Epithelial cell of esophagus (primary cell): ENCODE measurements at places on chromosomes 11 and 22.
A peak's percentile ranks its signal among the peaks of the same experiment; 100 is the strongest.

DNA sequence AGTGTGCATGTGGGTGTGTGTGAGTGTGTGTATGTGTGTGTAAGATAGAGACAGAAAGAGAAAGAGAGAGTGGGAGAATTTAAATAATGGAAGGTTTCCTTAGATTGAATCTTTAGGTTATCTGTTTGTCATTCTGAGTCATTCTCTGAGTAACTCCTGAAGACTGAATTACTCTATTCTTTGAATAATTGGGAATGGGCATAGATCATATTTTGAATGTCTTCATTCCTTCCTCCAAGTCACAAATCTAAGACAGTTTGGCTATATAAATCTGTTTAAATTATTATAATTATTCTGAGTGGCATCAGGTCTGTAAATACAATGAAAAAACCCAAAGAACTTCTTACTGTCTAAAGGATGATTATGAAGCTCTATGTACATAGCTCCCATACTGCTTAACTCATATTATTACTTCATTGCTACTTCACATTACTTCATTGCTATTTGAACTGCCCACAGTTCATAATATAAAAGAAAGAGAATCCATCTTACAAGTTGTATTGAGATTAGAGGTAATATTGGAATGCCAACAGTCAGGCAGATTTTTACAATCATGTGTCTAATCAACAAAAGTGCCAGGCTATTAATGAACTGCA, 346.6 kb upstream of the CCDC179 start:
- peak; percentile 43 for DNase-seq

GRCh38 chr11:69394869-69395246, 86.6 kb upstream of the LINC01488 start:
- DNase-seq, result no peak

GRCh38 chr22:24059121-24059520, 48.0 kb downstream of the CABIN1 start:
- peak; percentile 48 for DNase-seq

- DNase-seq, result no peak
Observed at GRCh38 chr11:15641271-15642045, 526.7 kb downstream of the INSC start.

GRCh38 chr11:93542811-93543229, 371 bp downstream of the SMCO4 start:
- no peak for DNase-seq

- peak; percentile 79 for DNase-seq
Observed at GRCh38 chr11:129992161-129992944, 10.3 kb downstream of the PRDM10 start.

DNA sequence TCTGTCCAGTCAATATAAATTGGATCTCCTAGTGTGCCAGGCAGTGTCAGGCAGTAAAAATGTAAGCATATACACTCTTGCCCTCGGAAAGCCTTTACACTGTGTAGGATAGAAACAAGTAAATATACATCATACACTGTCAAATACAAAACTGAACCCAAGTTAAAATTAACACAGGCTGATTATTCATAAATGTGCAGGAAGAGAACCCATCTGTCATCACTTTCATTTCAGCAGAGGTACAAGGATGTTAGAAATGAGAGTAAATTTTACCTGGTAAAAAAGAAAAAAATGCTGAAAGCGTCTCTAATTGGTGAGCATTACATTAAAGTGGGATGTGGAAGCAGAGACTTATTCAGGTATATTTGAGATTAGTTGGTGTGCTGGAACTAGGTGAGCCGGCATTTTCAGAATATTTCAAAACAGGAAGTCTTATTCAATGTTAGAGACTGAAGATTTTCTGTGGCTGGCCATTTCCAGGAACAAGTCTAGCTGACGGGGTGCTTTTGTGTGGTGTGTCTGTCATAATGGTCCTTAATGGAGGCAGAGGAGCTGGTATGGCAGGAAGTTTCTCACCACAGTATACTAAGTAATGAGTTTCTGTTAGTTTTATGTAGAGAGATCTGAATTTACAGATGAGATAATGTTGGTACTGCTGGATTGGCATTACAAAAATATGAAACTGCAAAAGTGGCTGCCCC, 192.6 kb downstream of the CASP12 start:
- peak; percentile 73 for DNase-seq

GRCh38 chr22:28927630-28928029, 44.3 kb downstream of the ZNRF3 start:
- DNase-seq, result no peak

GRCh38 chr11:73200256-73200655, 17.8 kb upstream of the P2RY2 start:
- DNase-seq, result peak; percentile 55

GRCh38 chr11:96257036-96257435, 86.0 kb downstream of the MAML2 start:
- no peak for DNase-seq

DNA sequence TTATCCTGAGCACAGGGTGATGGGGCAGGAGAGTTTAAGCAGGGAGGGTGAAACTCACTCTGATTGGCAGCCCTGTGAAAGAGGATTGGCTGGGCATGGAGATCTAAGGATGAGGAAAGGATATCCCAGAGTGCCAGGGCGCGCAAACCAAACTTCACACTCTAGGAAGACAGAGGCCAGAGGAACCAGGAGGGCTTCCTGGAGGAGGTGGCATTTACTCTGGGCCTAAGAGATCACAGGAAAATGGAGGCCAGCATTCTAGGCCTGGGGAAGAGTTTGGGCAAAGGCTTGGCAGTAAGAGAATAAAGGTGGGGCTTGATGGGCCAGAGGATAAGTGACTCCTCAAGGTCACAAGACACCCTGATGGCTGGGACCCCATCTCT, 377 bp upstream of the NCF4 start:
- DNase-seq, result no peak

- DNase-seq, result no peak
Observed at GRCh38 chr11:114276077-114276476, 20.1 kb upstream of the NNMT start.

DNA sequence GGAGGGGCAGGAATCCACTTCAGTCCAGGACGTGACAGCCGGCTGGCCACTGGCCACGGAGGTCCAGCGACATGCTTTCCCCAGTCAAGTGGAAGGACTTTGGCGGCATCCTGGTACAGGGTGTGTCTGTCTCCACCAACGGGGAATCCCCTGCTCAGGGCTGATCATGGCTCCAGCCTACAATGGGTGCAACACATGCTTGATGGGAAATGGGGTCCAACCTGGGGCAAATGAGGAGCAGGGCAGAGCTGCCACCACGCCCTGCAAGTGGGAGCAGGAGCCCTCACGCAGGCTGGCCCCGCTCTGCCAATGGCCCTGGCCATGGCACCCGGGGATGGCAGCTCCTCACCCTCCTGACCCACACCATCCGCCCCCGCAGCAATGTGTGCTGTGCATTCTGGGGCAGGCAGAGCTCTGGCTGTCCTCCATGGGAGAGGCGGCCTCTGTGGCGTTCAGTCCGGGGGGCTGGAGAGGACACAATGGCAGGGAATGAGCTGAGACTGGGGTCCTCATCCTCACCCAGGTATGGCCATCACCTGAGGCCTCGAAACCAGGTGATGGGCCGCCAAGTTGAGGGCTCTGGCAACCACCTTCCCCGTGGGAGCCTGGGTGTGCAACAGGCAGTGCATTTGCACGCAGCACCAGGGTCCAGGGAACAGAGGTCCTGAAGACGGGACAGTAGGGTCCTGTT, 5.8 kb upstream of the SEPTIN5 start:
- no peak for DNase-seq

GRCh38 chr11:13923182-13923581, 39.3 kb upstream of the SPON1 start:
- DNase-seq, result no peak

- DNase-seq, result peak; percentile 98
Observed at GRCh38 chr11:94851864-94852636, 83.9 kb downstream of the AMOTL1 start.

DNA sequence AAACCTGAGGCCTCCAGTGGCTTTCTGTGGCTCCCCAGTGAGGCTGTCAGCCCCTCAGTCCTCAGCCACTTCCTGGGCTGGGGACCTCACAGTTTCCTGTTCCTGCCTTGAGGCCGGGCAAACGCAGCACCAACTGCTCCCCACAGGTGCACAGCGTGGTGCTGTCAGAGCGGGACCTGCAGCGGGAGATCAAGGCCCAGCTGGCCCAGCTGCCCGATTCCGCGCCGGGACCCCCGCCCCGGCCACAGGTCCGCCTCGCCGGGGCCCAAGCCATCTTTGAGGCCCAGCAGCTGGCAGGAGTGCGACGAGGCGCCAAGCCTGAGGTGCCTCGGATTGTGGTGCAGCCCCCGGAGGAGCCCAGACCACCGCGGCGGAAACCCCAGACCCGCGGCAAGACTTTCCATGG, 5.4 kb downstream of the TBC1D10C start:
- no peak for DNase-seq

GRCh38 chr11:101668236-101668635, 84.4 kb upstream of the TRPC6 start:
- DNase-seq, result no peak

- DNase-seq, result no peak
Observed at GRCh38 chr22:31340765-31341247, 5.3 kb downstream of the PATZ1 start.

- no peak for DNase-seq
Observed at GRCh38 chr11:23398052-23398451, 537.8 kb upstream of the CCDC179 start.

GRCh38 chr11:33362051-33362910, 105.1 kb downstream of the HIPK3 start:
- DNase-seq, result peak; percentile 51

DNA sequence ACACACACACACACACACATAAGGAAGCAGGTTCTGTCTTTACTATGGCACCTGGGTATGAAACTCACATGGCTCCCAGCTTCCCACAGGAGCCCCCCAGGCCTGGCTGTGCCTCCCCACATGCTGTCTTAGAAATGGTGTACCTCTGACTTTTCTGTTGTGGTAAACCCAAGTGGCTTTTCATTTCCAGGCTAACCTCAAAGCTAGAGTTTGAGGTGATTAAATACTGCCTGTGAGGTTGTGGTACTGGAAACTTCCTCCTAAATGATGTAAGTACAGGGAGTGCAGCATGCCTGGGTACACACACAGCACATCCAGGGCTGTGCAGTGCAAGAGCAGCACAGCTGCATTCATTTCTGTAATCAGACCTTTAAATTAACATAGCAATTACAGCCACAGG, 34.4 kb downstream of the ME3 start:
- DNase-seq, result no peak

- peak; percentile 47 for DNase-seq
Observed at GRCh38 chr11:72683782-72684200, 9.6 kb upstream of the PDE2A start.

DNA sequence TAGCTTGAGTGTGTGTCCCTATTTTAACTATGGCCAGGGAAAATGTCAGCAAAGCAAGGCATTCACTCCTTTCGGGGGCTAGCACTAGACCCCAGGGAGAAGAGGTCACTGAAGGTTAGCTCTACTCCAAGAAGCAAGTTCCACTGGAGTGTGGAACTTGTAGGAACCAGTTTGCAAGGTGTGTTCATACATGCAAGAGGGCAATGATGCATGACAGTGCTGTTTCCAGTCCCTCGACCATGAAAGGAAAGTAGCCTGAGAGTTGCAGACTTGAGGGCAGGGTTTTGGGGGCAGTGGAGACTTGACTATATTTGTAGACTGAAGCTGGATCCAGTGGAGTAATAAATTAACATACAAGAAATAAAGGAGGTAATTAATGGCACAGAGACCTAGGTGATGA, 21.6 kb upstream of the SLC36A4 start:
- DNase-seq, result peak; percentile 31

- no peak for DNase-seq
Observed at GRCh38 chr11:121070951-121071845, 29.8 kb upstream of the TECTA start.

DNA sequence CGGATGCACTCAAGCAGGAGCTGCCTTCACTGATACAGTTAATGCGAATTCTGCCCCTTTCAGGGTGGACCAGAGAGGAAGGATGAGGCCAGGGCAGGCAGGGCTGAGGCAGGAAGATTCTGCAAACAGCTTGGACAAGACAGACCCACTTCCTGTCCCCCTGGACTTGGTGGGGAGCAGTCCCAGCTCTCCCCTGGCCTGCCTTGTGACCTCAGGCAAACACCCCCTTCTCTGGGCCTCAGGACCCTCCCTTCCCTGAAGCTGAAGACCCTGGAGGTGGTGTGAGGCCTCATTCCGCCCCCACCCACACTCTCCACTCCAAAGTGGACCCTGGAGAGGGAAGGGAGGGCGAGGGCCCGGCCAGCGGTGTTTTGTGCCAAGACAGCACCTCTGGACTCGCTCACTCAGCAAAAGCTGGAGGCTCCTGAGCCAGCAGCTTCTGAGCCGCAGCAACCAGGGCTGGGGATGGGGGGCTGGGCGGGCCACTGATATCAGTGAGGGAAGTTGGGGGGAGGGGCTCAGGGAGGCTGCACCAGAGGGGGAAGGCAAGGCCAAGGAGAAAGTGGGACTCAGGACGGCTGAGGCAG, 8.5 kb downstream of the RAB3IL1 start:
- no peak for DNase-seq

GRCh38 chr22:42285604-42286003, 15.2 kb upstream of the TCF20 start:
- DNase-seq, result no peak

DNA sequence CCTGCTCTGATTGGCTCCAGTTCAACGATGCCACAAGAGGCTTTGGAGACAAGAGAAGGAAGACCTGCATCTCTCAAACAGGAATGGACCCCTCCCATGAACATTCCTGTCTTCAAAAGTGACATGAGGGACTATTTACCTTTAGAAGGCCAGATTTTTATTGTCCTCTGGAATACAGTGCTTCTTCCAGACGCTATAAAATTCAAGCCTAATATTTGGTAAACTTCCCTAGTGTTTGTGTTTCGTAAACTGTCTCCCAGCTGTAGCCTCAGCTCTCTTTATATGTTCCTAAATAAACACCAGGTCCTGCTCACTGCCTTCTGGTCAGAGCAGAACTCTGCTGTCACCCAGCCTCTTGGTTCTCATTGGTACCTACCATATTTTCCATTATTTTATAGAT, 157.8 kb downstream of the CCDC34 start:
- no peak for DNase-seq

DNA sequence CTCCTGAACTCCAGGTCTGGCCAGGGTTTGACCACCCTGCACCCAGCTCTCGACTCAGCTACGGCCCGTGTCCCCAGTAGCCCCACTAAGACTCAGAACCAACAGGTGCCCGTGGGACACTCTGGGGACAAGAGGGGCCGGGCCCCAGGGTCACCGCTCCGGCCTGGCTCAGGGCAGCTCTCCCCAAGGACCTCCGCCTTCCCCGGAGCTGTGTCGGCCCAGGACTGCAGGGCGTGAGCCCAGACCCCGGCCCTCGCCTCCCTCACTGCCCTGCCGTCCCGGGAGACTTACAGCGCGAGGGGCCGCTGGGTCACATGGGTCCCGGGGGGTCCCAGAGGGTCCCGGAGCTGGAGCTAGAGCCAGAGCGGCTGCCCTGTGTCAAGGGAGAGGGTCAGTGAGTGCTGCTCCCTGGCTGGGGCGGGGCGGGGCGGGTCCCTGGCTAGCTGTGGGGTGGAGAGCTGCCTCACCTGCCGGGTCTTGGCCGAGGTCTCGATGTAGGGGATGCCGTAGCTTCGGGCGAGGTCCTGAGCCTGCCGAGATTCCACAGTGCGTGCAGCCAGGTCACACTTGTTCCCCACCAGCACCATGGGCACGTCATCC, 2.3 kb downstream of the HRAS start:
- DNase-seq, result no peak

- DNase-seq, result peak; percentile 50
Observed at GRCh38 chr11:1652771-1653540, 23.4 kb downstream of the KRTAP5-5 start.
